ENCODE measurements at places on chromosomes 1 and 21.

DNA sequence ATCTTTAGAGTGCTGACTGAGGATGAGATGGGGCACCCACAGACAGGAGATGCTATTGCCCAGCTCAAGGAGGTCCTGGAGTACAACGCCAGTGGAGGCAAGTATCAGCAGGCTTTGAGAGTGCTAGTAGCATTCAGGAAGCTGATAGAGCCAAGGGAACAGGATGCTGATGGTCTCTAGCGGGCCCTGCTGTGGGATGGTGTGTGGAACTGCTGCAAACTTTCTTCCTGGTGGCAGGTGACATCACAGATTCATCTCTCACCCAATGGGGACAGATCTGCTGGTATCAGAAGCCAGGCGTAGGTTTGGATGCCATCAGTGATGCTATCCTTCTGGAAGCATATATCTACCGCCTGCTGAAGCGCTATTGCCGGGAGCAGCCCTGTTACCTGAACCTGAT is 609.8 kb upstream of the NCAM2 start:
- DNase-seq: no peak

DNA sequence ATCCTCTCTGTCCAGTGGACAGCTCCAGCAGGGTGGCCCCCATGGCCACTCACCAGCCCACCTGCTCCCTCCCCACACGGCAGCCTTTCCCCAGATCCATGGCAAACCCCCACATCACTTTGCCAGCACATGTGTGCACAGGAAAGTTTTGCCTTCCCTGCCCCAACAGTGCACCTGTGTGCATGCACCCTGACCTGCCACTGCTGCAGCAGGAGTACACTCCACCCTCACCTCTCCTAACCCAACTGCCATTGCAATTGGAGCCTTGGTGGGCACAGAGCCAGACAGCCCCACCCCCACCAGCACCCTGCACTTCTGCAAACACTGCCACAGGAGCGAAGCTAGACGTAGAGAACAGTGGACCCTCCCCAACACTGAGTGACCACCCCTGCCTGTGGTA is 308.9 kb downstream of the CEP170 start:
- no peak for DNase-seq

DNA sequence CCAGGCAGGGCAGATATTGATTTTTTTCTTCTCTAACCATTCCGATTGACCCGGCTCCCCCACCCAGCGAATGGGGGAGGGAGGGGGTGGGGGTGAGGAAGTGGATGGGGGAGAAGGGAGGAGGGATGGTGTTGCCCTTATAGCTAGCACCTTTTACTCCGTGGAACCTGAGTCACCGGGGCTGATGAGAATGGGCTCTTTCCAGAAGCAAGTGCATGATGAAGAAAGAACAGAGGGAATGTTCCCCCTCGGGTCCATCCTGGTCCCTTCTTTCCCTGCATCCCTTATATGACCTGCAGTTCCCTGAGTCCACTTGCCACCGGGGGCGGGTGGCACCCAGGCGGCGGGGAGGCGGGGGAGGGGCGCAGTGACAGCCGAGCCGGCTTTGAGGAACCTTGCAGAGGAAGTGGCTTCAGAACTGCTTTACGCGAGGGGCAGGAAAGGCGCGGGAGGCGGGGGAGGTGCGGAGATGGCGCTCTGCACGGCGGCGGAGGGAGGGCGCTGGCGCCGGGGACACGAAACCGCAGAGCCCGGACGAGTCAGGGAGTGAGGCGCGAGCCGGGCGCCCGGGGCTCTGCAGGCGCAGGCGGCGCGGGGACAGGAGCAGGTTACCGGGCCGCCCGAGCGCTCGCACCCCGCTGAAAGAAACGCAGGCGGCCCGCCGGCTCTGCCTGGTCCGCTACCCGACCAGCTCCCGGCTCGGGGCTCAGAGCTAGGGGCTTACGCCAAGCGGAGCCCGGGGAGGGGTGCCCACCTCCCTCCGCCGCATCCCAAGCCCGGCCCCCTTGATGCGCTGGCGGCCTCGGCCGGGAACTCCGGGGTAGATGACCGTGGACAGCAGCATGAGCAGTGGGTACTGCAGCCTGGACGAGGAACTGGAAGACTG is 49.7 kb downstream of the RASSF5 start:
- no peak for DNase-seq

DNA sequence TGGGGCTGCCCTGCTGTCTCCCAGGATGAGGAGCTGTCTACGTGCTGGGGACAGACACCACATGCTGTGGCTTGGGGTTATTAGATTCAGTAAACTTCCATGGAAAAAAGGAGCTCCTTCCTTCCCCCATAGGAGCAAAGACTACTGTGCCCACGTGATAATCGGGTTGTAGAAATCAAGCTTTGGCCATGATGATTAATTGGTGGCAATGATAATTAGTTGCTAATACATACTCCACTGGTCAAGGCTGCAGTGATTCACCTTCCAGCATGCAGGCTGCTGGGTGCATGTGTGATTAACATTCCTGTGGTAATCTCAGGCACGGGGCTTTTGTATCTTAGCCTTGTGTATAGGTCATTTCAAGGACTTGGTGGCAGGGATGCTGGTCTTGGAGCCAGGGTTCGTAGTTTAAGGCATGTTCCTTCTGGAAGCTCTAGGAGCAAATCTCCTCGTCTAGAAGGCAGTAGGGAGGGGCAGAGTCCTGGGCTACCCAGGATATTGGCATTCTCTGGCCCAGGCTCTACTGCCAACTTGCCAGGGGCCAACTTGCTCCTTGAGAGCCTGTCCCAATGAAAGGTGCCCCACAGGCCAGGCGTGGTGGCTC is 41.4 kb downstream of the TMCO4 start:
- peak; percentile 97 for DNase-seq

DNA sequence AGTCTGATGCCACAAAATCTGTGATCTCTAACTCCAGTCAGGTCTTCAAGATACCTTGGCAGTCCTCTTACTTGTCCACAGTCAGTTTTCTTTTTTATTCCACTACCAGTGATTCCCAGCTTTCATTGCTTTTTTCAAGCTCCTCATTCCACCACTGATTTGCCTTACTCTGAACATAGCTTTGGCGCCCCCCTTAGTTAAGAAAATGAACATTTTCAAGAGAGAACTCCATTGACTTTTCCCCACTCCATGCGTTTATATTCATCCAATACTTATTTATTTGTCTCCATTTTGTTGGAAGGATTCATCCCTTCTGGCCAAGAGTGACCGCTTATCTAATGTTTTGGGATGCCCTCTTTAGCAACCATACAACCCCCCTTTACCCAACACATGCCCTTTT is 33.9 kb upstream of the IPO9 start:
- DNase-seq: peak; percentile 48

GRCh38 chr21:37365517-37366481 is 774 bp upstream of the DYRK1A start:
- peak; percentile 72 for DNase-seq

- no peak for DNase-seq
These were observed 32.1 kb downstream of the MX1 start for GRCh38 chr21:41458121-41458520.

DNA sequence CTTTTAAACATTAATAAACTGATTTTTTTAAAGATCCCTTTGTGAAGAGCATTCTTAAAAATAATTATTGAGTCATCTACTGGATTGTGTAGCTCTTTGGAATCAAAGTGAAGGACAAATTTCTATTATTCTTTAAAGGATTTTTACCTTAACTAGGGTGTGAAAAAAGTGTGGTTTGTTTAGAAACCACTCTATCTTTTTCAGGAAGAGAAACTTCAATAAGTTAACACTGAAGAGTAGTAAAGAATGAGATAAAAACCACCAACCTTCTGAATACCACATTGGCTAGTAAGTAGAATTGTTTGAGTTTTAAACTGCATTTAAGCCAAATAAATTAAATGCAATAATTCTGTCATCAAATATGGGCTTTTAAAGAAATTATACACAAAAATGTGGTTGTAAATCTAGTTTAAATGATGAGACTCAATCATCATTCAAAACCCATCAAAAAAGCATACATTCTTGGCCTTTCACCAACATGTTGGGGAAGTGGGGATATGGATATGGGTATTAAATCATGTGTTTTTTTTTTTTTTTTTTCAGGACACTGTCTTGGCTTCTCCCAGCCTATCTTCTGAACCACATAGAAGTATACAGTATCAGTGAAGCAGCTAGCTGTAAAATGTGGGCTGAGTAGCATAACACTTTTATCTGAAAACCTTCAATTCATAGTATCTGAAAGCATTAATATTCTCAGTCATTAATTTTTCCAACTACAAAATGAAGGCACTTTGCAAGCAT is 4.8 kb downstream of the S1PR1 start:
- DNase-seq: no peak
